ENCODE measurements at places on chromosomes 12 and 14.

DNA sequence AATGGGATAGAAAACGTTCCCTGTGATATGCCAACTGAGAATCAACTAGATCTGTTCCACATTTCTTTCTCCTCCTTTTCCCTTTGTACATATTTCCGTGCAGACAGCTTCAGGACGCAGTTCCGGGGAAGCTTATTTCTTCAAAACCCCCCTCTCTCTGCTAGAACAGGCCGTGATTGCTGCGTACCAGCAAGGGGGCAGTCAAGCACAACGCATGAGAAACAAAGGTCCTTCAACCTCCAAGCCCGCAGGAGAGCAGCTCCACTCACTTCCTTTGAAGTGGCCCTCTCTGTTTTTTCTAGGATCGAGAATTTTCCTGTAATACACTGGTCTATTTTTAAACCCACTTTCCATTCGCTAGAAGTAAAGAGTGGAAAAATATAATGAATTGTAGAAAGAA lies 80.8 kb downstream of the ZNF664 start:
- no peak for DNase-seq

DNA sequence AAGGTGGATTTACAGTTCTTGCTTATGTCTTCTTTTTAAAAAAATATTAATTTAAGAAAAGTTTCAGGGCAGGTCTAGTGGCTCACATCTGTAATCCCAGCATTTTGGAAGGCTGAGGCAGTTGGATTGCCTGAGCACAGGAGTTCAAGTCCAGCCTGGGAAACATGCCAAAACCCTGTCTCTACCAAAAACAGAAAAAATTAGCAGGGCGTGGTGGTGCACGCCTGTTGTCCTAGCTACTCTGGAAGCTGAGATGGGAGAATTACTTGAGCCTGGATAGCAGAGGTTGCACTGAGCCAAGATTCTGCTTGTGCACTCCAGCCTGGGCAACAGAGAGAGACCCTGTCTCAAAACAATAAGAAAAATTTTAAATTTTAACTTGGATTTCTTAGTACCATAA lies 5.4 kb upstream of the TAS2R46 start:
- DNase-seq, result no peak

DNA sequence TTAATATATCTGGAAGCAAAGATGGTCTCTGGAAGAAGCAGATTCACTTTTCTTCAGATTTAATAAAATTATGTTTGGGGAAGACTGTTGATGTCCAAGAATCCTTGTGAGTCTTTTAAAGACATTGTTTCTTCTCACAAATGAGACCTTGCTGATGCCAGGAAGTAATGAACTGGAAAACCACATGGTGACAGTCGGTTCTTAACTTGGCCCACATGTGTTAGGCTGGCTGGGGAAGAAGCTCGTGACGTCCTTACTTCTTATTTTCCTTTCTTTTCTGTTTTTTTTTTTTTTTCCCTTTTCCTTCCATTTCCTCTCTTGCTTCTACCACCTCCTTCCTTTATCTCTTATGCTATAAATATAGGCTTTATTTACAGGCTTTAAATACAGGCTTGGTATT lies 950.2 kb downstream of the BCL11B start:
- DNase-seq, result no peak

GRCh38 chr14:69819607-69820006 lies 22.6 kb upstream of the SLC10A1 start:
- DNase-seq, result no peak

DNA sequence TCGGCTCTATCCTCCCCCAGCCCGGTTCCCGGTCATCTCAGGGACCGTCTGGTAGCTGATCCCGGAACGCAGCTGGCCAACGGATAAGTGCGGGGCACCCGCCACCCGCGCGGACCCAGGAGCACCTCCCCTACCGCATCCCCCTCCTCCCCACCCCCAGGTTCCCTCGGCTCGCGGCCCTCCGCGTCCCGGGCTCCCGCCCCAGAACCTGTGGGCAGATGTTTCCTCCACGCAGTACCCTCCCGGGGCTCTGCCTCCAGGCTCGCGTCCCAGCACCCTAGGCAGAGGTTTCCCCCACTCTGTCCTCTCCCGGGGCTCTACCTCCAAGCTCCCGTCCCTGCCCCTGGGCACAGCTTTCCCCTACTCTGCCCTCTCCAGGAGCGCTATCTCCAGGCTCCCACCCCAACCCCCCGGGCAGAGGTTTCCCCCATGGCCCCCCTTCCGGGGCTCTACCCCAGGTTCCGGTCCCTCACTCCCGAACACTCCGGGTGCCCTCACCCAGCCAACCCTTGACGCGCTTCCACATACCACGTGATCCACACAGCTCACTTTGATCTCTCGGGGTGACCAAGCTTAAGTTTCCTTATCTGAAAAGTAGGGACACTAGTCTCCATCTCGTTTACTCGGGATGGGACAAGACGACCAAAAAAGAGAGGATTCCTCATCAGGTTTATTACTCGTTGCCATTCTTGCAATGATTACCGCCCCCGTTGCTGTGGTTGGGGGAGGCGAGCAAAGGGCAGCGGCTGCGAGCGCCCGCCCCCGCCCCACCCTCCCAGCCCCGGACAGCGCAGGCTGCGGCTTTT lies at the start of gene CCDC38:
TSS of gene CCDC38 (minus strand) at position 91 of the 806 bp plus-strand sequence. CDS start 6,105 bp downstream, outside the sequence.
- DNase-seq, result no peak

- no peak for DNase-seq
Observed at GRCh38 chr12:15151161-15152091, 69.8 kb downstream of the RERG start.

- DNase-seq, result no peak
Observed at GRCh38 chr14:43651896-43652295, 855.2 kb downstream of the FSCB start.

DNA sequence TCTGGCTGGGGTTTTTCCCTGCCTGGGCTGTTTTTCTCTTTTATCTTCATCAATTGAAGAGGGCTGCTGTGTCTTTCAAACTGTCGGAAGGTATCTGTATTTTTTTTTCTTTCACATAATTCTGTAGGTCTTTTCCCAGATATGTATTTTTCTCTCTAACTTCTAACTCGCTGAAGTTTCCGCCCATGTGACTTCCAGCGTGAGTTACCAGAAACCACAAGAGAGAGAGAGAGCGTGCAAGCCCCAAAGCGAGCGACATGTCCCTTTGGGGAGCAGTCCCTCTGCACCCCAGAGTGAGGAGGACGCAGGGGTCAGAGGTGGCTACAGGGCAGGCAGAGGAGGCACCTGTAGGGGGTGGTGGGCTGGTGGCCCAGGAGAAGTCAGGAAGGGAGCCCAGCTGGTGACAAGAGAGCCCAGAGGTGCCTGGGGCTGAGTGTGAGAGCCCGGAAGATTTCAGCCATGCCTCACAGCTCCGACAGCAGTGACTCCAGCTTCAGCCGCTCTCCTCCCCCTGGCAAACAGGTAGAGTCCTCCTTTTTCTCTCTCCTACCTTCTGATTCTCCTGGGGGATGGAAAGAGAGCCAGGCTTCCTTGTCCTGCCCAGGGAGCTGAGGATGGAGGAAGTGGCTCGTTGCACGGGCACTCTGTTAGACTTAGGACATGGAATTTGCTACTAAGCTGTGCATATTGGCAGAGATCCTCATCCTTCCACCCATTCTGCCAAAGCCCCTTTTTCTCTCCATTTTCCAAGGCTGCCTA lies at the start of gene BATF:
TSS of gene BATF (plus strand) at position 246 of the 759 bp plus-strand sequence. CDS start at position 460, 214 bp downstream.
- no peak for DNase-seq

DNA sequence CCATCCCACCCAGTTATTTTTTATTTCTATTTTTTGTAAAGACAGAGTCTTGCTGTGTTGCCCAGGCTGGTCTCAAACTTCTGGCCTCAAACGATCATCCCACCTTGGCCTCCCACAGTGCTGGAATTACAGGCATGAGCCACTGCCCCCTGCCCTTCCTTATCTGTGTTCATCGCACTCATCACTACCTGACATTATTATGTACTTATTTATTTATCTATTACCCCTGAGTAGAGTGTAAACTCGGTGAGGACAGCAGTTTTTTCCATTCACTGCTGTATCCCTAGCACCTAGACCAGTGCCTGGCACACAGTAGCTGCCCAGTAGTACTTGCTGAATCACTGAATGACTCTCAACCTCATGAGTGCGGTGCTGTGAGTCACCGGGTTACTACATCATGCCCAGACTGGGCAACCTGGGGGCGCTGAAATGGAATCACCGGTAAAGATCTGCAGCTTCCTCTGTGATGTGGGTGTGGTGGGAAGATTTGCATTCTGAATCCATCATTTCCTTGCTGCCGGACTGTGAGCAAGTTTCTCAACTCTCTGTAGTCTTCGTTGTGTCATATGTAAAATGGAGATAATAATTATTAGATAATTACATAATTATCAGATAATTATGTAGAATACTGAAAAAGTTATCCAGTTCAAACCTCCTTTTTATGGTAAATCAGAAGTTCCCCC lies 81.9 kb upstream of the USP44 start:
- DNase-seq, result peak; percentile 77

DNA sequence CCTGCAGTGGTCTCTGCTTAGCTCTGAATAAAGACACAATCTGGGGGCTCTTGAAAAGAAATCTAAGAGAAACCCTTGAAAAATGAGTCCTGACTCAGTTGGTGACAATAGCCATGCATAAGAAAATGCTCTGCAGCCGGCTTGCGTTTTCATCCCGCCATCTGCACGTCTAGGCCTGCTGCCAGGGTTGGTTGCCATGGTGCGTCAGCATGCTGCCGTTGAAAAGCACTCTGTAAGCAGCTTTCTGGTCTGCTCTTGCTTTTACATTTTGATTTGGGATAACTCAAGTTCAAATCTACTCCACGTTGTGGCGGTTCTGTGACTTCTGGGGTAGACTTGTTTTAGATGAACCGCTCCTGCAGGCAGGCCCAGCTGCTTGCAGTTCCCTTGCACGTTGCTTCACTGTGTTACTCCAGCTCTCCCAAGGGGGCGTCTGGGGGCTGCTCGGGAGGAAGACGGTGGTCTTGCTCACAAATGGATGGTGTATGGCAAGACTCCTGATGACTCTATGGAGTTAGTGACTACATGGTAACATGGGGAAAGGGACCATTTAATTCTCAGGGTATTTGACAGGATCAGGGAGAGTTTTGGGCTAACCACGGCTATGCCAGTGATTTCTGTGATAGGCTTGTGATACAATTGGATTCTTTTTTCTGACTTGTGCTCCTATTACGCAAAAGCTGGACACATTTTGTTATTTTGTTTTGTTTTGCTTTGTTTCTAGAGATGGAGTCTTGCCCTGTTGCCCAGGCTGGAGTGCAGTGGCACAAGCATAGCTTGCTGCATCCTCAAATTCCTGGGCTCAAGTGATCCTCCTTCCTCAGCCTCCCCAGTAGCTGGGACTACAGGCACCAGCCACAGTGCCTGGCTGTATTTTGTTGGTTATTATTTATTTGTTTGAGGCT lies 15.8 kb downstream of the WNT5B start:
- peak; percentile 36 for DNase-seq

- DNase-seq, result no peak
Observed at GRCh38 chr12:108594323-108594903, 3.5 kb downstream of the TMEM119 start.

DNA sequence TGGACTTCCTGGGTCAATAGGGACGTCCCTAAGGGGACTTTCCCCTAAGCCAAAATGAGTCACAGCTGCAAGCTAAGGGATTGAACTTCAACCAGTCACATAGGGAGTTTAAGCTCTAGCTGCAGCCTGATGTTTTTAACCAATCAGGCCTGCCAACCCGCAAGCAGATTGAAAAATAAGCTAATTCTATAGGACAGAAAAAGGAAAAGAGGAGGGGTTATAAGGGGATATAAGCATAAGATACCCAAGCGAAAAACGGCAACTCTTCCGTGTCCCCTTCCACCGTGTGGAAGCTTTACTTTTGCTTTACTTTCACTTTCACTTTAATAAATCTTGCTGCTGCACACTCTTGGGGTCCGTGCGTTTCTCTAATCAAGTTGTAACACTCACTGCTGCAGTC lies 24.4 kb downstream of the ATP23 start:
- DNase-seq, result no peak

GRCh38 chr14:100864960-100865681 lies 38.4 kb downstream of the RTL1 start:
- no peak for DNase-seq

GRCh38 chr14:103436533-103436932 lies 51.3 kb downstream of the MARK3 start:
- DNase-seq, result no peak

DNA sequence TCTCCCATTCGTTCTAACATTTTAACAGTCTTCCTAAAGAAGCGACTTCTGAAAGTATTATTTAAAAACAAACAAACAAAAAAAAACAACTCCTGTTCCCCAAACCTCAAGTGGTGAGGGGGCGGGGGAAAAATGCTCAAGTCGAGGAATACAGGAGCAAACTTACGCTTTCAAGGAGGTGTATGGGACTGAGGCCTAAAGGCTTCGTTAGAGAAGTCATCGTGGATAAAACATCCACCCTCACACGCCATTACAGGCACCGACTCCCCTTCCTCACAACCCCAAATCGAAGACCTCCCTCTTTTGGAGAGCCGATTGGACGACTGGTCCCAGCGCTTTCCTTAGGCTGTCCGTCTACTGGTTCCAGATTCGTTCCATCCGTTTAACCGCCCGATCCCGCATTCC lies 693 bp downstream of the CBX5 start:
- no peak for DNase-seq

GRCh38 chr14:58640959-58641358 lies 3.2 kb downstream of the DACT1 start:
- DNase-seq, result no peak

DNA sequence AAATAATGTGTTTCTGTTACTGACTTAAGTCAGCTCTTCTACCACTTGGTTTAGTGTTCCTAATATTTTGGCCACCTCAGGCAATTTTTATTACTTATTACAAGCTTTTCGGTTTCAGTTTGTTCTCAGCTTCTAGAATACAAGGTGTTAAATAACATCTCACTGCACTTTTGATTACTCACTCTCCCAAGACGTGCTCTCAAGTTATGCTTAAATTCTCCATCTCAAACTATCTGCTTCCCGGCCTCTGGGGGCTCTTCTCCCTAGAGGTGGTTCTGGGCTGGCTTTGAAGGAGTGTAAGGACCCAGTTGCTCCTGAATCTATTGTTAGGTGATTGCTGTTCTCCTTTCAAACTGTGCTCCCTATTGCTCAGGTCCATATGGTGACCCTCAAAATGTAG lies 193.9 kb upstream of the DDHD1 start:
- no peak for DNase-seq

DNA sequence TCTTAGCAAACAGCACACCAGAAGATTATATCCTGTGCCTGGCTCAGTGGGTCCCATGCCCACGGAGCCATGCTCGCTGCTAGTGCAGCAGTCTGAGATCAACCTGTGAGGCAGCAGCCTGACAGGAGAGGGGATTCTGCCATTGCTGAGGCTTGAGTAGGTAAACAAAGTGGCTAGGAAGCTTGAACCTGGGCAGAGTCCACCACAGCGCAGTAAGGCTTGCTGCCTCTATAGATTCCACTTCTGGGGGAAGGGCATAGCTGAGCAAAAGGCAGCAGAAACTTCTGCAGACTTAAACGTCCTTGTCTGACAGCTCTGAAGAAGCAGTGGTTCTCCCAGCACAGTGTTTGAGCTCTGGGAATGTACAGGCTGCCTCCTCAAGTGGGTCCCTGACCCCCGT lies 210.3 kb downstream of the RMST start:
- no peak for DNase-seq

DNA sequence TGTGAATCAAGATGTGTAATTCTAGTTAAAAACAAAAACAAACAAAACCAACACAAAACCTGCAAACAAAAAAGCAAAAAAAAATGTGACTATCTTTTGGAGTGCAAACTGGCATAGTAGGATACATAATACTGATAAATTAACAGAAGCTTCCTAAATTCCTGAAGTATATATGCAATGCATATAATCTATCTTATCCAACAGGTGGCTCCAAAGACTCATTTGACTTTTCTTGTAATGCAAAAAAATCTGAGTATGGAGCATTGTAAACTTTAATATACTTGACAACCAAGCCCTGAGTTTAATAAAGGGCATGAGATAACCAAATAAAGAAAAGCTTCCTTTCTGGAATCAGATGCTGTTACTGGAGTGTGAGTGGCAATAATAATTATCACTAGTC lies 1003.6 kb downstream of the FSCB start:
- DNase-seq, result no peak

Measured in skeletal muscle cell (primary cell).